ENCODE measurements at places on chromosomes 2 and 18. TPM values are rescaled to one million over a fixed set of nuclear protein-coding genes. Genes with fewer than 3 reads are reported as not detected.

The KLHL29 gene
- total RNA-seq = 2.9 TPM

The SERPINB13 gene
- not detected for total RNA-seq

The RIT2 gene
- not detected for total RNA-seq

The SERPINB10 gene
- total RNA-seq = not detected

The MBOAT2 gene
- 18.1 TPM for total RNA-seq

The RALB gene
- total RNA-seq = 73.7 TPM

The ERICH2 gene
- not detected for total RNA-seq

The GCA gene
- total RNA-seq = 10.9 TPM

The AOX1 gene
- 23.6 TPM for total RNA-seq

The LIPG gene
- 3.2 TPM for total RNA-seq

The HOXD8 gene
- 0.45 TPM for total RNA-seq

The ARHGAP28 gene
- 221 TPM for total RNA-seq

The ZC3H15 gene
- 117 TPM for total RNA-seq

The RPIA gene
- 24.1 TPM for total RNA-seq

The SAG gene
- not detected for total RNA-seq

The IL36RN gene
- not detected for total RNA-seq

The HNRNPLL gene
- total RNA-seq = 45.0 TPM

The TEKT4 gene
- total RNA-seq = not detected

The GPR75 gene
- total RNA-seq = 2.4 TPM

The NT5C1B gene
- total RNA-seq = not detected

The ALLC gene
- total RNA-seq = not detected

The MAPK4 gene
- total RNA-seq = not detected

The SULT1C4 gene
- total RNA-seq = 0.33 TPM

Data from fibroblast of the aortic adventitia (primary cell).